ENCODE measurements at places on chromosomes 13 and 19.

GRCh38 chr13:83515268-83516015 lies 366.8 kb downstream of the SLITRK1 start:
- no peak for DNase-seq

DNA sequence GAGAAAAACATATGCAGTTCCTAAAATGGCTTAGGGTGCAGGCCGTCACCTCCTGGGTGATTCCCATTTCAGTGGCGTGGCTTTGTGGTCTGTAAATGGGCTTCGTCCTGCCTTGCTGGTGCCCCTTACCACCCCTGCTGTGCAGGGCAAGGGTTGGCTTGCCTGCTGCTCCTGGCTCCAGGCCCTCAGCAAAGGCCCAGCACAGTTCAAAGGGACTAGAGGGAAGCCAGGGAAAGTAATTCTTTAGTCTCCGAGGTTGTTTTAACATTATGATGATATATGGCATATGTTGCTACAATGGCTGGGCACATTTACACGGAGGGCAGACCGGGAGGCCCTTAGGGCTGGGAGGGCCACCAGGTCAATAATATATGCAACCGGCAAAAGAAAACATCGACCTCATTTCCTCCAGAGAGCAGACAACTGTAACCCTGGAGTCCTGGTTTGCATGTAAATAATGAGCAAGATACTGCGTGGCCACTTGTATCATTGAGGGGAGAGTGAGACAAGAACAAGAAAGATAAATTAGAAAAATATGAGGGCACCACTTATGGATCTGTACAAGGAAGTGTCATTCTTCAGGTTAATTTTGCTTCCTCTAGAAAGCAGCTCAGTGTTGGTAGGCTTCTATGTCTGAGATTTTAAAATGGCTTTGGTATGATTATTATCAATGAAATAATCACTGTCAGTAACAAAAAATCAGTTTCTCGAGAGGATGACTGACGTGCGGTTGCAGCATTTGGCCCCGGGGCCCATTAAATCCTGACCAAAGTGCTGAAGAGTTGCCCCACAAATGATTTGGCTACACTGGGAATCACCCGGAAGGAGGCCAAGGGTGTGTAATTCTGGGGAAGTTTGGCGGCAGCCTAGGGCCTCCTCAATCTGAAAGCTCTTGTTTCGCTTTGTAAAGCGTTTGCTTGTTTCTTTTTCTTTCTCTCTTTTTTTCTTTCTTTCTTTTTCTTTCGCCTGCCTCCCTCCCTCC lies 32.8 kb upstream of the URI1 start:
- no peak for DNase-seq

DNA sequence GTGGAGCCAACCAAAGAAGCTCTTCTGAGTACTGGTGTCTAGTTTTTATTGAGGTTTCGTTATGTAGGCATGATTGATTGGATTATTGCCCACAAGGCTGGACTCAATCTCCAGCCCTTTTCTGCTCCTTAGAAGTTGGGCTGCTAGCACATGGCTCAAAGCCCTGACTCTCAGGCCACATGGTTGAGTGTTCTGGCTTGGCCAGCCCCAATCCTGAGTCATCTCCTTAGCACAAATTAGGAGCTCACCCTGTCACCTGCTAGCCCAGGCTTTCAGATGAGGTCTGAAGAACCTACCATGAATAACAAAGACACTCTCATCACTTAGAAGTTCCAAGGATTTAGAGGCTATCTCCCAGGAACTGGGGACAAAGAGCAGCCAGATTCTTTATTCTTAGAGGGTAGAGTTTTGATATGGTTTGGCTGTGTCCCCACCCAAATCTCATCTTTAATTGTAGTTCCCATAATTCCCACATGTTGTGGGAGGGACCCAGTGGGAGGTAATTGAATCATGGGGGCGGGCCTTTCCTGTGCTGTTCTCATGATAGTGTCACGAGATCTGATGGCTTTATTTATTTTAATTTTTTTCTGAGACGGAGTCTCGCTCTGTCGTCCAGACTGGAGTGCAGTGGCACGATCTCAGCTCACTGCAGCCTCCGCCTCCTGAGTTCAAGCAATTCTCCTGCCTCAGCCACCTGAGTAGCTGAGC lies 11.3 kb downstream of the DPY19L3 start:
- no peak for DNase-seq

DNA sequence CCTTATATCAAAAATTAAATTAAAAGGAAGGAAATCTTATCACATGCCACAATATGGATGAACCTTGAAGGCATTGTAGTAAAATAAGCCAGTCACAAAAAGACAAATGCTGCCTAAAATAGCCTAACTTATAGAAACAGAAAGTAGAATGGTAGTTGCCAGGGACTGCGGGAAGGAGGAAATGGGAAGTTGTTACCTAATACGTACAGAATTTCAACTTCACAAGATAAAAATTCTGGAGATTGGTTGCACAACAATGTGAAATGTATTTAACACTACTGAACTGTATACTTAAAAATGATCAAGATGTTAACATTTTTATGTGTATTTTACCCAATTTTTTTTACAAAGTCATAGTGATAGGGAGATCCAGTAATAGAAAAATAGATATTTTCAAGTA lies 10.2 kb upstream of the N4BP2L2 start:
- no peak for DNase-seq

GRCh38 chr13:33403807-33404362 lies 118.3 kb upstream of the STARD13 start:
- no peak for DNase-seq

GRCh38 chr13:95477187-95477586 lies 75.3 kb upstream of the CLDN10 start:
- DNase-seq, result no peak

DNA sequence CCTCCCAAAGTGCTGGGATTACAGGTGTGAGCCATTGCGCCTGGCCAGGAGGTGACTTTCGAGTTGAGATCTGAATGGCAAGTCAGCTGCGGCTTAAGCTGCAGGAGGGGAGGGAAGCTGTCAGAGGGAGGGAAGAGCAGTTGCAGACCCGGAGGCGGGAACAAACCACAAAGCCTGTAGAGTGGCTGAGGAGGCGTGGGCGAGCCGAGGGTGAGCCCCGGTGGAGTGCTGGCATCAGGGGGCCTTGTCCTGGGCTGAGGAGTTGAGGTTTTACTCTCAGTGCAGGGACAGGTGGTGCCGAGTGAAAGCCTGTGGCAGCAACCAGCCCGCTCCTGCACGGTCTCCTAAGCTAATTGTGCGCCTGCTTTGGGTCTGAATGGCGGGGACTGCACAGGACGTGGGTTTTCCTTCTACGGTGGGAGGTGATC lies 24.2 kb downstream of the PPP1R37 start:
- DNase-seq, result no peak

DNA sequence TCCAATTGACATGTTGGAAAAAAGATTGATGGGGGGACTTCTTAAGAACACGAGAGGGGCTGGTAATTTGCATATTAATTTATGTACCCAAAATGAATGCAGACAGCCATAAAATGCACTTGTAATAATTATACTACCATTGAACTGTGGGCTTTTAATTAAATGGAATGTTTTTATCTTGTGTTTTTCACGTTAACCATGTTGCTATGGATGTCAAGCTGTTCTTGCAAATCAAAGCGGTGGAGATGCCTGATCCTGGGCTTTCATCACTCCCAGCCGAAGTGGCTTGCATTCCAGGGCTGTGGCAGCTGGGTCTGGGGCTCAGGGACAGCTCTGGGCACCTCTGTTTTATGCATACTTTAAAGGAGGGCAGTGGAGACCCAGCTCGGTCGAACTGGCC lies 179.4 kb upstream of the TMTC4 start:
- DNase-seq, result no peak

- DNase-seq, result no peak
Observed at GRCh38 chr19:18280247-18281081, 958 bp downstream of the JUND start.

DNA sequence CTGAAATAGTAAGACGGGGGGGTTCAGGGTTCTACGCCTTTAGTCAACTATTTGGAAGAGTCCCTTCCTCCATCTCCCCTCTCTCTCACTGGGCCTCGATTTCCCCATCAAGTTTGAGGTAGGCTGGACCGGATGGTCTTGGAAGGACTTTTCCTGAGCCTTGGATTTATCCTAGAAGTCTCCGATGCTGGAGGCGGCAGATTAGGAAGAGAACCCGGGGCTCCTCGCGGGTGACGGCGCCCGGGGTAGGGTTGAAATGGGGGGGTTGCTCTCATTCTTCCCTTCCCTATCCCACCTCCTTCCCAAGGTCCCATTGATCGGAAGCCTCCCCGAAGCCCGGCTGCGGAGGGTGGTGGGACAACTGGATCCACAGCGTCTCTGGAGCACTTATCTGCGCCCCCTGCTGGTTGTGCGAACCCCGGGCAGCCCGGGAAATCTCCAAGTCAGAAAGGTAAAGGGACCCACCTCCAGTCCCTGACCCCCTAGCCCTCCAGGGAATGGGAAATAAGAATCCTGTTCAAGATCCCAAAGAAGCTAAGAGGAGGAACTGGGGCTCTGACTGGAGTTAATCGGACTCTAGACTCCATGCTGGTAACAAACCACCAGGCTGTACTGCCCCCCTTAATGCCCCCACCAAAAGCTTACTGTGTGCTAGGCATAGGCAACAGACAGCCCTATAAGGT lies 781 bp downstream of the QPCTL start:
- DNase-seq, result no peak

DNA sequence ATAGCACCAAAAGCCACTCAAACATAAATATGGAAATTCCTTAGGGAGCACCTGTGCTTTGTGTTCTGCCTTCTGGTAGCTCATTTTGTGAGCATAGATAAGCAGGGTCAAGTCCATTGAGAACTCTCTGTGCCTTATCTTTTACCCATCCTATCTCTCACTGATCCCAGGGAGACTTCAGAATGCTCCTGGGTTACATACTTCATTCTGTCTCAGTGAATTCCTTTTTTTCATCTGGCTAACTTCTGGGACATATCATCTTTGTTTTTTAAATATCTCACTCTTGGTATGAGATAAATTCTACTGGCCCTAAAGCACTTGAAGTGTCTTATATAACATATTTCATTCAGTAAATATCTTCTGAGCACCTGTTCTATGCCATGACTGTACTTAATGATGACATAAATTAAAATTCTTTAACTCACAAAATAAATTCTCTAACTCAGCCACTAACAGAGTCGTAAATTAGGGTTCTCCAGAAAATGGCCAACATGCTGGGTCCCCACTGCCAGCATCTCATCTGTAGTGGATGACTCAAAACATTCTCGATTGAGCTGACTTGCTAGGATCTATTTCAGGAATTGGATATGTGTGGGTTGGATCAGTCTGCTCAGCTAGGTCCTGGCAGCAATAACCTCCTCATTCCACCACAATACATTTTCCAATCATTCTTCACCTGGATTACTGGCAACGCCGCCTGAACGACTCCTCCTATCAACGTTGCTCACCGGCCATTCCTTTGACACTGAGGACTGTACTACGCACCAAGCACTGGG lies 170.2 kb downstream of the FOXO1 start:
- no peak for DNase-seq

- no peak for DNase-seq
Observed at GRCh38 chr13:37918116-37918714, 48.6 kb upstream of the TRPC4 start.

DNA sequence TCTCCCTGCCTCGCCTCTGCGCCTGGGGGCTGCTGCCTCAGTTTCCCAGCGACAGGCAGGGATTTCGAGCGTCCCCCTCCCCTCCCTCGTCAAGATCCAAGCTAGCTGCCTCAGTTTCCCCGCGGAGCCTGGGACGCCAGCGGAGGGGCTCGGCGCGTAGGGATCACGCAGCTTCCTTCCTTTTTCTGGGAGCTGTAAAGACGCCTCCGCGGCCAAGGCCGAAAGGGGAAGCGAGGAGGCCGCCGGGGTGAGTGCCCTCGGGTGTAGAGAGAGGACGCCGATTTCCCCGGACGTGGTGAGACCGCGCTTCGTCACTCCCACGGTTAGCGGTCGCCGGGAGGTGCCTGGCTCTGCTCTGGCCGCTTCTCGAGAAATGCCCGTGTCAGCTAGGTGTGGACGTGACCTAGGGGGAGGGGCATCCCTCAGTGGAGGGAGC lies 722 bp upstream of the ICAM1 start:
- no peak for DNase-seq

DNA sequence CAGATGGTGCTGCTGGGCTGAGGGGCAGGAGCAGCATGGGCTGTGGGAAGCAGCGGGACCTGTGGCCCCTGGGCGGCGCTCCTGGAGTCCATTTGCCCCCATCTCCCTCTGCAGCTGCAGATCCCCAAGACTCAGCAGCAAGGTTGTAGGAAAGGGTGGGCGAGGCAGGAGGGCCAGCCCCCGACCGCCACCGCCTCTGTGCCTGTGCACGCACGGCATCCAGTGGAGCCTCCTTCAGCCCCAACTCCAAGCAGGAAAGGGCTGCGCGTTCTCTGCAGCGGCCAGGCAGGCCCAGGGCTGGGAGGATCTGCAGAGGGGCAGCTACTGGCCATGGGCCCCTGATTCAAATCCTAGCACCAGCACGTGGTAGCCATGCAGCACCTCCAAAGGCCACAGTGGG lies 20.8 kb downstream of the DPF1 start:
- no peak for DNase-seq

GRCh38 chr19:17424743-17425365 lies 5.0 kb downstream of the MVB12A start:
- DNase-seq, result no peak

DNA sequence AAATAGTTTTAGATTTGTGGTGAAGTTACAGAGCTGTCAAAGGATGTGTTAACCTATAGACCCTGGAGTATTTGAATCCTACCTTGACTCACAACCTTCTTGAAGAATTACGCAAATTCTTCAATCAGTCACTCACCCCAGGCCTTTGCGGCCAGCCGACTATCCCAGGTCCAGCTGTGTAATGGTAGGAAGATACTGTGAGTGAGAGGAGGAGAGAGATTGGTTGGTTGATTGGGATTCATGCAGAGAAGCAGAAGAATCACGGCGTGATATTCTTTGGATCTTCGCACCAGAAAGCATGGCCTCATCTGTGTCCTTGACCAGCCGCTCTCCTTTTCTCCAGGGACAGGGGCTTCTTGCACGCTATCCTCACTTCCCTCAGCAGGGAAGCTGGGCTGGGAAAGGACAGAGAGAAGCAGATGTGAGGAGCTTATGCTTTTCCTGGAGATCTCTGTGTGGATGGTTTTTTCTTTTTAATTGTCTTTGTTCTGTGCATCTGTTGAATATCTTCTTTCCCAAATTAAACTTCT lies 249.1 kb downstream of the GGACT start:
- DNase-seq, result no peak

GRCh38 chr19:10321874-10322835 lies 6.3 kb upstream of the FDX2 start:
- no peak for DNase-seq

GRCh38 chr13:25574437-25575411 lies 202.9 kb downstream of the ATP8A2 start:
- DNase-seq, result no peak

- DNase-seq, result no peak
Observed at GRCh38 chr19:11581740-11582139, 4.3 kb upstream of the ACP5 start.

GRCh38 chr13:44752164-44752563 lies 176.0 kb upstream of the TSC22D1 start:
- no peak for DNase-seq

- no peak for DNase-seq
Observed at GRCh38 chr13:109751477-109751876, 34.9 kb downstream of the IRS2 start.

DNA sequence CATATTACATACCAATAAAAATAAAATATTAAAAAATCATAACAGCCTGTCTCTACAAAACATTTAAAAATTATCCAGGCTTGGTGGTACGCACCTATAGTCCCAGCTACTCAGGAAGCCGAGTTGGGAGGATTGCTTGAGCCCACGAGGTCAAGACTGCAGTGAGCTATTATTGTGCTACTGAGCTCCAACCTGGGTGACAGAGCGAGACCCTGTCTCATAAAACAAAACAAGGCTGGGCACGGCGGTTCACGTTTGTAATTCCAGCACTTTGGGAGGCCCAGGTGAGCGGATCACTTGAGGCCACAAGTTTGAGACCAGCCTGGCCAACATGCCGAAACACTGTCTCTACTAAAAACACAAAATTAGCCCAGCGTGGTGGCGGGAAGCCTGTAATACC lies 52.2 kb upstream of the LSM14A start:
- no peak for DNase-seq

All from cortex of kidney (tissue), 1 donor.